Type B pancreatic cell (in vitro differentiated cells): ENCODE measurements at places on chromosomes 13 and 19. TPM values are rescaled to one million over a fixed set of nuclear protein-coding genes. Genes with fewer than 3 reads are reported as not detected.

HRC gene
- 3.2 TPM in 1 of 2 replicates, not detected in the other for total RNA-seq

DNA sequence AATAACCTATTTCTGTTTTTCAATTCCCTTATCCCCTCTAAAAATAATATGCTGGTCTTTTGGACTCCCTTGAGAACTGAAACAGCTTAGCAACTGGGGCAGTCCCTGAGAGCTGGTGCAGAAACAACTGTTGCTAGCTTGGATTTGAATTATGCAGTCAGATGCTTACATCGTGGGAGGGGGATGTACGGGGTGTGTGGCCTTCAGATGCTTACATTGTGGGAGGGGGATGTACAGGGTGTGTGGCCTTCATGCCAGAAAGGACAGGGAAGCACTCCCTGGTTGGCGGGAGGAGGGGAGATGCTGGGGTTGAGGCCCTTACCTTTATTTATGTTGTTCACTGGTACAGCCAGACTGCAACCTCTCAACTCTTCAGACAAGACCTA, 25.6 kb downstream of the LRCH1 start:
- no peak for DNase-seq

ZIM2 gene
- total RNA-seq: not detected in 2 replicates

DNA sequence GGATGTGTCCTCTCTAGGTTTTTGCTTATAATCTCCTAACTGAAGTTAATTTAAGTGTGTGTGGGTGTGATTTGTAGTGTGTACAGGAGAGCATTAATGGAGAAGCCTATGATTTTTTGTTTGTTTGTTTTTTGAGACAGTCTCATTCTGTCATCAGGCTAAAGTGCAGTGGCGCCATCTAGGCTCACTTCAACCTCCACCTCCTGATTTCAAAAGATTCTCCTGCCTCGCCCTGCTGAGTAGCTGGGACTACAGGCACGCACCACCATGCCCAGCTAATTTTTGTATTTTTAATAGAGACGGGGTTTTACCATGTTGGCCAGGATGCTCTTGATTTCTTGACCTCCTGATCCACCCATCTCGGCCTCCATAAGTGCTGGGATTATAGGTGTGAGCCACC, 20.6 kb downstream of the ZNF701 start:
- DNase-seq: no peak

- no peak for DNase-seq
These were observed 9.1 kb downstream of the SSBP4 start for GRCh38 chr19:18428173-18428786.

RETN gene
- total RNA-seq: not detected in 2 replicates

- DNase-seq: no peak
These were observed 188.8 kb downstream of the TUBA3C start for GRCh38 chr13:18992791-18993190.

CNOT3 gene
- 55.4 and 72.9 TPM in 2 replicates for total RNA-seq

DNA sequence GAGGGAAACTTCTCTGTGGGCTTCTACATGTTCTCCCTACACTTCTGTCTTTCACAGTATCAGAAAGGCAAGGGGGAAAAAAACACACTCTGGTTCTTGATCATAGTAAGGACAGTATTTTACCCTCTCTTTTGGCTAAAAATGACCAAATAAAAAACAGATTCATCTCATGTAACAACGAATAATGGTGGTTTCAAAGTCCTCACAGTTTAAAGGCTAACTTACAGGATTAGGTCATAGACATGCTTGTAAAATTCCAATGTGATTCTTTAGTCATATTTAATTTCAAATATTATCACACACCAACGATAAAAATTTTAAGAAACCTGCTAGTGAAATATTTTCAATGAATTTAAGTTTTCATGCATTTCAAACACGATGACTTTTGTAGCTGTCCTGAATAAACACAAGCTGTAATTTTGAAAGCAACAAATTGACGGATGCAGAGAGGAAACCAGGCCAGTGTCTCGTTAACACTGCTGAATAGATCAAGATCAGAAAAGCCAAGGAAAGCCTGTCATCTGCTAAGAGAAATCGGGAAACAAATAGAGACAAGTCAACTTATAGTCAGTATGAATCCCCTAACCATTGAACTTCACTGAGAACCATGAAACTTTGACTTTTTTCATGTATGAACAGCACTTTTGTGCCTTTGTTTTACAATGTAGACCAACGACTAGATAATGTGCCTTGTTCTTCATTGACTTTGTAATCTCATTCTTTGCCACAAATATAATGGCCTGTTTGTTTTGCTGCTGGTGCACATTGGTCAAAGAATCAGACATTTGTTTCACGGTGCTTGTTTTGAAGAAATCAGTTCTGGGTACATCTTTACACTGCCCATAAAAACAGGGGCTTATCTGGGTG, 22.0 kb downstream of the MBNL2 start:
- no peak for DNase-seq

DNA sequence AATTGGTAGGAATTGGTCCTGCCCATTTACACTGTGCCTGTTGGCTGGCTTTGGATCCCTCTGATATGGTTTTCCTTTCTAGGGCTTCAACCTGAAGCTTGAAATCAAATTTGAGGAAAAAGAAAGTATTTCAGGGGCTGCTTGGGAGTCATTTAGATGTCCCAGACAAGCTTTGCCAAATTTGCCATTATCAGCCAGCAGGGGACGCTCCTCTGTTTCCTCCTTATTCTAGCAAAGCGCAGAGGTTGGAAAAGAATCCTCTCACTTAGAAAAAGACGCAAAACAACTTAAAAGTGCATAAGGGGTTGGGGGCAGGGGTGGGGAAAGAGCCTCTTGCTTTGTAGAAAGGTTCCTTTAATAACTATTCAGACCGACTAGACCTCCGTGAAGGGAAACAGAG, 1211.1 kb upstream of the PCDH20 start:
- DNase-seq: no peak

DNA sequence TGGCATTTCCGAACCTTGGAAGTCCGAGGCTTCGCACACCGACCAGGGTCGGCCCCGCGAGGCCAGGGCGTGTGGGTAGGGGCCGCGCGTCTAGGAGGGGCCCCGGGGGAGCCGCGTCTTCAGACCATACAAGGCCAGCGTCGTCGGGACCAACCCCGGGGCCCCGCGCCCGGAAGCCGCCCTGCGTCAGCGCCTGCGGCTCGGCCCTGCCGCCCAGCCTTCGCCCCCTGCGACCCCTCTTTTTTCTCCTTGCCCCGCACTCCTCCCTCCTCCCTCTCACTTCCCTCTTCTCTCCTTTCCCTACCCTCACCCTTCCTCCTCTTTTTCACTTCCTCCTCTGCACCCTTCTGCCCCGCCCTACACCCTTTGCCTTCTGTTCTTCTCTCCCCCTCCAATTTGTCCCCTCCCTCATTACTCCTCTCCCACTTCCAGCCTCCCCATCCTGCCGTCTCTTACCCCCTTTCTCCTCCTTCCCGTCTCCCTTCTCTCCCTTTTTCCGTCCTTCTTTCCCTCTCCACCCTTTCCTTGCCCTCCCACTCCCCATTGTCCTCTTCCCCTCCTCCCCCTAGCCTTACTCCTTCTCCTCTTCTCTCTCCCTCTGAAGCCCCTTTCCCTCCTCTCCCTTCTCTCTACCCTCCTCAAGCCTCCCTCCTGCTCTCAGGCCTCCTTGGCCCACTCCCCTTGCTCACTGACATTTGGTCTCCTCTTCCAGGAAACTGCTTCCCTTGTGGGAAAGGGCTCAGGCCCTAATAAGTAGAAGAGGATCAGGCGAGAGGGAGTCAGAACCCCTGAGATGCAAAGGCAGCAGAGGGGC, 2.2 kb upstream of the PLEKHG2 start:
- DNase-seq: no peak

- DNase-seq: no peak
These were observed 1.4 kb upstream of the SRRM5 start for GRCh38 chr19:43610493-43610892.

LINGO3 gene
- total RNA-seq: not detected in 2 replicates
